Glomerular endothelial cell (primary cell): ENCODE measurements at places on chromosomes 7 and 10.

DNA sequence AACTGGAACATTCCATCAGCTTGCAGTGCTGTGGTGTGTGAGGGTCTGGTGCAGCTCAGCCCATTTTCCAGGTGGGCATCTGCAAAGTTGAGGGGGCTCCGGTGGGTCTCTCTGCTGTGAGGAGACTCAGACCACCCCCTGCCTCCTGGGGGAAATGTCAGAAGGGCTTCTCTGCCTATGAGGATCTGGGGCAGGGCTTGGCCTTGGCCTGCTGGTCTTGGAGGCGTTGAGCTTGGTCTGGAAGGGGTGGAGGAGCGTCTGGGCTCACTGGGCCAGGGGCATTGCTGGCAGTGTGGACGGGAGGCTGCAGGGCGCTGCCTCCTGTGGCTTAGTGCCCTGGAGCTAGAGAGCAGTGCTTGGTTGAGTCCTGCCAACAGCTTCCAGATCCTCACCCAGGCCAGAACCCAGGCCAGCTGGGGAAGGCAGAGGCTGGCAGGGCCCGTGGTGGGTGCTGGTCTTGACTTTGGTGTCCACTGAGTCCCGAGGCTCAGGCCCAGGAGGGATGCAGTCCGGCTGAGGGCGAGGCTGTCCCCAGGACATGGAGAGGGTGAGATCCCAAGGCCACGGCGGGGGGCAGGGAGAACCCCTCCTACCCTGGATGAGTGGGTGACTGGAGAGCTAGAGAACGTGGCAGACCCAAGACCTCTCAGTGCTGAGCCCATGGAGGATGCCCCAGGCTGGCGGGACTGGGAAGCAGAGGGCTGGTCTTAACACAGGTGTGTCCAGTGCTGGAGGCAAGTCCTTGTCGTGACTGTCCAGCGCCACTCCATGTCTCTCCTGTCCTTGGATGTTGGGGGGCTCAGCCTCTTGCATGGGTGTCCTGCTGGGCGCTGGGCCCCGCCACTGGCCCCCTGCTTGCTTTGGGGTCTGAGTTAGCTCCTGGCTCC is 2.8 kb downstream of the SPRN start:
- no peak for DNase-seq

DNA sequence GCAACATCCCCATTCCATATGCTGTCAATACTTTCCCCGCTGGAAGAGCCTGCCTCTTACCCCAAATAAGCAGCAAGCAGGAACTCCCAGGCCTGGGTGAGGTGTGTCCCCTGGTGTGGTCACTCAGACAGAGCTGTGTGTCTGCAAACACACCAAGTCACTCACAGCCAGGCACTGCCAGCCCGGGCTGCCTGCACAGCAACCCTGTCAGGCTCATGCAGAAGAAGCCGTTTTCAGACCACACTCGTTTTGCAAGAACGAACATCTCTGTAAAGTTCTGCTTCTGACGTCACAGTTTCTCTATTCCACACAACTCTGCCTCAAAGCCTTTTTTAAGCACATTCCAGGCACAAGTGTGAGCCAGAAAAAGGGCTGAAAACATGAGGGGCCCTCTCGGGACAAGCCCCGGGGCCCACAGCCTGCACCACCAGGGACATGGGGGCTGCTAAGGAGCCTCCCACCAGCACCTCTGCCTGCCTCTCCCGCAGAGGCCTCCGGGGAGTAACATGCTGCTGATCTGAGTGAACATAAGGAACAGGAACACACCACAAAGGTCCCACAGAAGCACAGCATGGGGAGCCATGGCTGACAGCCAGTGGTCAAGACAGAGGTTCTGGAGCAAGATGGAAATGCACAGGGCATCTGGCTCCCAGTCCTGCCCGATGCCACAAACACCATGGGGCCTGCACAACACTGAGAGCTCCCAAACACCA is 11.4 kb downstream of the PTPRN2 start:
- no peak for DNase-seq

DNA sequence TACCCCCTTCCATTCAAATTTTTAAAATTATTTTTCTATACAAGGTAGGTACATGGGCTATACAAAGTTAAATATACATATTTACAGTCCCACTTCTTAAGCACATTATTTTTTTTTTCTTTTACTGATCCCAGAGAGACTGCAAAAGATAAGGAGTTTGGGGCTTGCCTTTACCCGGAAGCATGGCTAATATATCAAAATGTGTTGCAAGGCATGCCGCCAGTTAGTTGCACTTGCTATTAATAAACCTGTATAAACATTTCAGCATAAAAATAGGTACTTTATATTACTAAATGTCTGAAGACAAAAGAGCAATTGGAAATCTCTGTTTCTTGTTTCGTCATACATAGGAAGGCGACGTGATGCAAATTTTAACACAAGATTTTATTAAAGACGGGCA is 21.5 kb upstream of the PDLIM1 start:
- no peak for DNase-seq

GRCh38 chr7:81882086-81882485 is 112.2 kb upstream of the HGF start:
- DNase-seq = no peak

- no peak for DNase-seq
Measured at GRCh38 chr7:106239406-106239805, 45.4 kb downstream of the NAMPT start.

GRCh38 chr7:157090485-157091165 is 48.1 kb upstream of the UBE3C start:
- no peak for DNase-seq

- no peak for DNase-seq
Measured at GRCh38 chr7:131164025-131164925, 163.4 kb upstream of the MKLN1 start.

DNA sequence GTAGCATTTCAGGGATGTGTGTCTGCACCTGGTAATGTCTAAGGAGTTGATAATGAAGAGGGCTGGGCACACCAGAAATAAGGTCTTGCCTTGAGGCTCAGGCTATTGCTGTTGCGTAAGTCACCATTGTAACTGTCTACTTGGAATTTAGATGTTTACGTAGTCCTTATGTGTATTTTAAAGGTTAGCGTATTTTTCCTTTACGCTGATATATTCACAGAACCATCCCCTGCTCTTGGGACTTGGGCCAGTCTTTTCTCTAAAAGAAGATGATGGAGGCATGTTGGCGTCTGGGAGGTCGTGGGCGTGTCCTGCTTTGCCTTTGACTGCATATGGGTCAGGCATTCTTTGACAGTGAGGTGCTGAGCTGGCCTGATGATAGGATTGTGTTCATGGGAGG is 14.7 kb downstream of the WDR37 start:
- DNase-seq = no peak

DNA sequence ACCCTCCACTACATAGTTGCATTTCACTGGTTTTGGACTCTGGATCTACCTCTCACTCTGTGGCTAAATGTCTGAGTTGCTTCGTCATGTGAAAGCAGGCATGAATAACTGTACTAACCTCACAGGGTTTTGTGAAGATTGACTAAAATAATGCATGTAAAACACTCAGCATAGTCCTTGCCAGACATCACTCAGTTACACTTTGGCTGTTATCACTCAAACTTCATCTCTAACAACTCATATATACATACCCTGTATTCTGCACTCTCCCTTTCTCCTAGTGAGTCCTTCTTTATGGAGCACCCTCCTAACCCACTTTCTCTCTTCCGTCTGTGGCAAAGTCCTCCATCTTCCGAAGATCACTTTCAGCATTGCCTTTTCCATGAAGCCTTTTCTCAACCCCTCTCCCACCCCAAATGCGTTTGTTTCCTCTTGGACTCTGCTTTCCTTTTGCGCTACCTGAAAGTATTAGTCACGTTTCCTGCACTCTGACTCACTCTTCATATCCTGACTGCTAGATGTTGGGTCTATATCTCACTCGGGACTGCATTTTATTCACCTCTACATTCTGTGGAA is 72.6 kb downstream of the OSBPL3 start:
- DNase-seq = peak; percentile 64

DNA sequence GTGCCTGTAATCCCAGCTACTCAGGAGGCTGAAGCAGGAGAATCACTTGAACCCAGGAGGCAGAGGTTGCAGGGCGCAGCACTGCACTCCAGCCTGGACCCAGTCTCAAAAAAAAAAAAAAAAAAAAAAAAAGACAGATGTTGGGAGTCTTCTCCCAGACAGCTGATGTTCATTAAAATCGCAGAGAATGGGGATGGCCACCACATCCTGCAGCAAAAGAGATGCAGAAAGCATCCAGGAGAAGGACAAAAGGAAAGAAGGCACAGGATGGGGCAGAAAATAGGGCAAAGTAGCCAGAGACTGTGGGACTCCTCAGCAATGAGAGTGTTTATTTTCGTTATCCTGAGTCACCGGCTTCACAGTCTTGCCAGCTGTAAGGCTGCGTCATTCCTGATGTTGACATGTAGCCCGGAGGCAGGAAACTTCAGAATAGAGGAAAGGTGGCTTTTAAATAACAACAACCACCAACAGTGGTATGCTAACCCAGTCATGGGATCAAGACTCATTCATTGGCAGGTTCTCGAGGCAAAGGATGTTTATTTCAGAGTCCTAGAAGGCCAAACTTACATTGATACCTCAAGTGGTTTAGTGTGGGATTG is 149.5 kb upstream of the SVIL start:
- peak; percentile 97 for DNase-seq

DNA sequence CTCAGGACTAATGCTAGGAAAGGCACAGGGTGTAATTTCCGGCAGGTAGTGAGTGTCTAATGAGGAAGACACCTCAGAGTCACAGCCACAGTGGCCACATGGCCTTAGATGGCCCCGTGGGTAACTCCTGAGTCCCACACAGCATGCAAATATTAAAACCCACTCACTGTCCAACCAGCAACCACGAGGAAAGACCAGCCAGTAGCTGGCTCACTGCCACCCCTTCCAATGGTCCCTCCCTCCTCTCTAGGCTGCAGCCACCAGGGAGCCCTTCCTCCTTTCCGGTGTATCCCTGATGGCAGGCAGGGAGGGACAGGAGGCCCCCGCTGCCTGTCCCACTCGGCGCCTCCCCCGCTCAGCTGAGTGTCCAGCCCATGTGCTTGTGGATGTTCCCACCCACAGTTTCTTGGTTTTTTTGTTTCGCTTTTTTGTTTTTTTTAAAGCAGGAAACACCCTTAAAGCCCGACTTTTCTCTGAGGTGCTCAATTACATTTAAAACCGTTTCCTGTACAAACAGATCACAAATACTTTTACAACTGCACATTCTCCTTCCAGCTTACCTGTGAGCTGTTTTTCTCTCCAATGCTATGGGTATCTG is 9.2 kb downstream of the BNIP3 start:
- DNase-seq = no peak

- no peak for DNase-seq
Measured at GRCh38 chr10:27998178-27998953, 513 bp downstream of the ODAD2 start.

GRCh38 chr10:87503886-87504285 is 807 bp upstream of the MINPP1 start:
- DNase-seq = no peak

DNA sequence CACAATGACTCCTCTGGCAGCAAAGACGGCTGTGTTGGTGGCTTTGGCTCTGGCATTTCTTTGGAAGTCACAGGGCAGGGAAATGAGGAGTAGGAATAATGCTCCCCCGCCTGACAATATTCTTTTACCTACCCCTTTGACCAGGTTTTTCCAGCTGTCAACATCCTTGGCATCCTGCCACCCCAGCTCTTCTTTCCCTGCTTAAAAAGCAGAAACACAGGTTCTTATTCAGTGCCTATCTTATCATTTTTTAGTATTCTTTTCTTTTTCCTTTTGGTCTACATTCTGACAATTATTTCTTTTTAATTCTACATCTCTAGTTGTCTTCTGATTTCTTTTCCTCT is 97.7 kb downstream of the CREB5 start:
- DNase-seq = no peak

DNA sequence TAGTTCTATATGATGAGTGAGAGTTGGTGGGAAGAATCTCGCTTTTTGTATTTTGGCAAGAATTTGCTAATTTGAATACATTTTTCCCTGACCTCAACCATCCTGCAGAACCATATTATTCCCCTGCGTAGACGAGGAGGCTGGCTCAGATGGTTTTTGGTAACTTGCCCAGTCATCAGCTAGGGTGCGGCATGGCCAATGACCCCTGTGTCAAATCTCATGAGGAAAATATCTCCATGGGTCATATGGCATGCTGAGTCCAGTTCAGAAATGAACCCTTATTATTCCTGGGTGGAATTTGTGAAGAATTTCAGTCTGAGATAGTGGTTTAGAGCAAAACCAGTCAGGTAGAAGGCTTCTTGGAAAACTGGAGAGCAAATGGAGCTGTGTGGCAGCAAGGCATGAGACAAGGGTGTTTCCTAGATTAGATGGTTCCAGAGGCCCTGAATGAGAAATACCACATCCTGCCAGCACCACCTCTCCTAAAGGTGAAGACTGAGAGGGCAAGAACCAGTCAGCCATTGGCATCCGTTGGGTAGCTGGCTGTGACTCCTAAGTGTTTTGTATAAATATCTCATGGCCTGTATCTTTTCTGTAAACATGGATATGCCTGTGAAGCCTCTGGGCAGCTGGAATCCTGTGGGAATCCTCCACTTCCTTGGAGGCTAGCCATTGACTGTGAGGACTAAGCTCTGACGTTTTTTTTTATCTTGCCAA is 5.8 kb upstream of the UPP1 start:
- DNase-seq = no peak

- DNase-seq = no peak
Measured at GRCh38 chr7:158431941-158432347, 155.7 kb downstream of the PTPRN2 start.

GRCh38 chr7:12731214-12731656 is 43.8 kb downstream of the ARL4A start:
- no peak for DNase-seq

DNA sequence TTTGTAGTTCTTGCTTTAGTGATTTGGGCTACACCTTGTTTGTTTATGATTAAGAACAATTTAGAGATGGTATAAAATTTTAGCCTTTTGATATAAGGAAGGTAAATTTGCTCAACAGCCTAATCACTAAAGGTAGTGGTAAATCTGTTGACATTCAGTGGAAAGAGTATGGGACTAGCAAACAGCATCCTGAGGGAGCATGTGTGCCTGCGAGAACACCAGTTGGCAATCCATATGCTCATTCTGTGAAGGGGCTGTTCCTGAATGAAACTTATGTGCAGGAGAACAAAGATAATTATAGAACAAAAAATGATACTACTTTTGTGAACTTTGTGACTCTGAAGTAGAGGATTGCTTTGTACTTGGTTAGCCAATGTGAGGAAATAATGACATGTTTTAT is 44.0 kb downstream of the CAPZA2 start:
- no peak for DNase-seq

GRCh38 chr7:106067678-106068077 is 44.4 kb downstream of the SYPL1 start:
- DNase-seq = no peak
